ENCODE measurements at places on chromosomes 7 and 10.

GRCh38 chr10:89783406-89783805 is 82.0 kb downstream of the KIF20B start:
- H3K36me3 ChIP-seq: peaks cover 13% of the 10 kb centered on the region

- peaks cover 6% of the 10 kb centered on the region for H3K4me1 ChIP-seq
- no peak overlapping the region for H3K27ac ChIP-seq
- no peaks in the 10 kb centered on the region for H3K36me3 ChIP-seq
- no peak for DNase-seq
Measured at GRCh38 chr7:77458786-77459185, 42.6 kb upstream of the GSAP start.

DNA sequence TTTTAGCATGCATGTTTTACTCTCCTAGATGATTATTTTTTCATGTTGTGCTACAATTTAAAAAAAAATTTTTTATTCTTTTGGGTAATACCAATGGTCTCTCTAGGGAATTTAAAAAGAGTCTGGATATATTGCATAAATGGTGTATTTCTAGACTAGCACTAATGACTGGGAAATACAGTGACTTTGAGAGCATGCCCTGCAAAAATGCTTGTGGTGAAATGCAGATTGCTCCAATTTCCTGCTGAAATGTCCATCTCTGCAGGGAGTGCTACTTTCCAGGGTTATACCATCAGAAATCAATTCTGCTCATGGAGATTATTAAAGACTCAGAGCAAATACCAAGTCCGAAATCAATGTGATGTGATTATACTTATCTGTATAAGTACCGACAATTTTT is 186.1 kb downstream of the PRKG1 start:
- no peak for DNase-seq
- H3K36me3 ChIP-seq: no peaks in the 10 kb centered on the region
- no peaks in the 10 kb centered on the region for H3K27me3 ChIP-seq
- H3K4me1 ChIP-seq: no peaks in the 10 kb centered on the region
- no peak overlapping the region for H3K4me3 ChIP-seq

GRCh38 chr10:59954296-59954695 is 47.9 kb upstream of the CCDC6 start:
- no peak overlapping the region for H3K27ac ChIP-seq
- H3K4me3 ChIP-seq: no peak overlapping the region
- DNase-seq: no peak
- no peaks in the 10 kb centered on the region for H3K36me3 ChIP-seq
- no peaks in the 10 kb centered on the region for H3K4me1 ChIP-seq

DNA sequence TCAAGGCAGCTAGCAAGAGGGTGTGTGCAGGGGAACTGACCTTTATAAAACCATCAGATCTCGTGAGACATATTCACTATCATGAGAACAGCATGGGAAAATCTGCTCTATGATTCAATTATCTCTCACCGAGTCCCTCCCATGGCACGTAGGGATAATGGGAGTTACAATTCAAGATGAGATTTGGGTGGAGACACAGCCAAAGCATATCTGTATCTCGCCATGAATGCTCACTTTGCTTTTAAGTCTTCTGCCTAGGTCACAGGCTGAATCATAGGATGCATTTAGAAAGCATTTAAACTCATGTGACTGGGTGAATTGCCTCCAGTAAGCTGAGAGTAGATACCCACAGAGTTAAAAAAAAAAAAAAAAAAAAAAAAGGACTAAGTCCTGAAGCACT is 220.0 kb downstream of the AGMO start:
- H3K27ac ChIP-seq: no peak overlapping the region
- no peaks in the 10 kb centered on the region for H3K27me3 ChIP-seq
- no peaks in the 10 kb centered on the region for H3K36me3 ChIP-seq

DNA sequence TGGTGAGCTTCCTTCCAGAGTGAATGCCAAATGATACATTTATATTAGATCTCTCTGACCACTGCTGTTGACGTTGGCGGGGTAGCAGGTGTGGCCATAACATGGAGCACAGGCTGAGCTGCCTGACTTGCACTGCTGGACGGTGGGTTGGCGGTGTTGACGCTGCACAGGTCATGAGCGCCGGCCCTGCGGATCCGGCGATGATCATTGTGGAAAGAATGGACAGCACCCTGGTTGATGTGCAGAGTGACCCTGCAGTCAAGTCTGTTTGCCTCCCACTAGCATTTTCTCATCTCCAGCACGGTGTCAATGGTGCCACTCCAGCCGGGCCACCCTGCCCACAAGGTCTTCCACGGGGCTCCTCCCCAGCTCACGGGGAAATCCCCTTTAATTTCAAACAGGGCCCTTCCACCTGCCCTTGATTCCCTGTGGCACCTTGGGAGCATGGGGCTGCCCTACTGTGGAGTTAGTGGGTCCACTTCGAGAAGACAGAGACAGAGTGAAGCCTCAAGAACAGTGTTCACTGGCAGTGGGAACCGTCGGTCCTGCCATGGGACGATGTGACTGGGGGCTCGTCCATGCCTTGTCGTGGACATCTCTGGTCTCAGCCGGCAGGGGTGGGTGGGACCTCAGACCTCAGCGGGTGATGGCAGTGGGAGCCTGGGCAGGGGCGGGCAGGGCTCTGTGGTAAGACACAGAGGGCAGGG is 613.5 kb downstream of the PTPRN2 start:
- H3K27me3 ChIP-seq: no peaks in the 10 kb centered on the region
- peaks cover 13% of the 10 kb centered on the region for H3K36me3 ChIP-seq
- H3K4me1 ChIP-seq: no peaks in the 10 kb centered on the region
- no peak overlapping the region for H3K4me3 ChIP-seq
- DNase-seq: no peak
- no peak overlapping the region for H3K27ac ChIP-seq

DNA sequence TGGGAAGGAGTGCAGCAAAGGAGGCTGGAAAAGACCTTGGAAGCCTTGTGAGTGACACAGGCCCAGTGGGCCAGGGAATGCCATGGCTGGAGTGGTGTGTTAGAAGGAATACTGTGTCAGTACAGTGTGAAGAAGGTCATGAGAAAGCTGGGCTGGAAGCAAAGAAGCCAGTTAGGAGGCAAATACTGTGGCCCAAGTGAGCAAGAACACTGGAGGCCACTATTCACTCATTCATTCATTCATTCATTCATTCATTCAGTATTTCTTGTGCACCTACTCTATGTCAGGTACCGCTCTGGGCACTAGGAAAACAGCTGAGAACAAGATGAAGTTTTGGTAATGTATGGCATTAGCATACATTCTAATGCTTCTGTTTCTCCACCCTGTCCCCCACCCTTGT is 9.6 kb downstream of the CRTAC1 start:
- H3K4me3 ChIP-seq: no peak overlapping the region
- no peaks in the 10 kb centered on the region for H3K4me1 ChIP-seq
- H3K36me3 ChIP-seq: no peaks in the 10 kb centered on the region
- DNase-seq: no peak

GRCh38 chr7:14583518-14583917 is 319.0 kb downstream of the DGKB start:
- no peaks in the 10 kb centered on the region for H3K4me1 ChIP-seq
- H3K36me3 ChIP-seq: no peaks in the 10 kb centered on the region
- no peak overlapping the region for H3K4me3 ChIP-seq

GRCh38 chr7:47758546-47758945 is 176.6 kb upstream of the TNS3 start:
- DNase-seq: no peak
- H3K36me3 ChIP-seq: no peaks in the 10 kb centered on the region
- no peak overlapping the region for H3K27ac ChIP-seq
- H3K4me3 ChIP-seq: no peak overlapping the region

GRCh38 chr10:44386546-44387052 is 1.7 kb upstream of the CXCL12 start:
- no peaks in the 10 kb centered on the region for H3K36me3 ChIP-seq
- DNase-seq: peak; percentile 52
- no peak overlapping the region for H3K4me3 ChIP-seq
